ENCODE measurements at places on chromosomes 4 and X. TPM values are rescaled to one million over a fixed set of nuclear protein-coding genes. Genes with fewer than 3 reads are reported as not detected.

ZFP92 gene
- total RNA-seq: 2.2 TPM

SAGE1 gene
- 3.9 TPM for total RNA-seq

ADGRG4 gene
- 1.0 TPM for total RNA-seq

GRCh38 chr4:27703771-27704170, 843.1 kb downstream of the STIM2 start:
- DNase-seq: no peak

GRCh38 chr4:153528705-153529485, 62.7 kb downstream of the TMEM131L start:
- no peak for DNase-seq

- DNase-seq: peak; percentile 90
Measured at GRCh38 chr4:683982-684622, 4.8 kb downstream of the SLC49A3 start.

DNA sequence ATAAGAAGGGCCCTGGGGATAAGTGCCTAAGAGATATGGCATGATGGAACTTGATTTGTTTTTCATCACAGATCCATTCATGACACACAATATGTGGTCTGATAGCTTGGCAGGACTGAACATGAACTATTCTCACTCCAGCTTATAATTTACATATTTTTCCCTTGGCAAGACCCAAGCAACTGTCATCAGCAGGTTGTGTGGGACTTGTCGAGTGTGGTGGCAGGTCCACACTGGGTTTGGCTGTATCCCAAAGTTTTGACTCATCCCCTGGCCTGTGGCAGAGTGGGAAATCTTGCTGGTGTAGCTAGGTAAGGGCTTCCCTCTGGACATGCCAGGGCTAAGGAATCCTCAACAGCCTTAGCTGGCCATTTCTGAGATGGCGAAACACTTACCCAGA, 81.0 kb upstream of the STIM2 start:
- no peak for DNase-seq
